ENCODE measurements at places on chromosomes 5 and 9.
A peak's percentile ranks its signal among the peaks of the same experiment; 100 is the strongest.

GRCh38 chr5:14199902-14200301 lies 56.8 kb downstream of the TRIO start:
- no peak for DNase-seq

DNA sequence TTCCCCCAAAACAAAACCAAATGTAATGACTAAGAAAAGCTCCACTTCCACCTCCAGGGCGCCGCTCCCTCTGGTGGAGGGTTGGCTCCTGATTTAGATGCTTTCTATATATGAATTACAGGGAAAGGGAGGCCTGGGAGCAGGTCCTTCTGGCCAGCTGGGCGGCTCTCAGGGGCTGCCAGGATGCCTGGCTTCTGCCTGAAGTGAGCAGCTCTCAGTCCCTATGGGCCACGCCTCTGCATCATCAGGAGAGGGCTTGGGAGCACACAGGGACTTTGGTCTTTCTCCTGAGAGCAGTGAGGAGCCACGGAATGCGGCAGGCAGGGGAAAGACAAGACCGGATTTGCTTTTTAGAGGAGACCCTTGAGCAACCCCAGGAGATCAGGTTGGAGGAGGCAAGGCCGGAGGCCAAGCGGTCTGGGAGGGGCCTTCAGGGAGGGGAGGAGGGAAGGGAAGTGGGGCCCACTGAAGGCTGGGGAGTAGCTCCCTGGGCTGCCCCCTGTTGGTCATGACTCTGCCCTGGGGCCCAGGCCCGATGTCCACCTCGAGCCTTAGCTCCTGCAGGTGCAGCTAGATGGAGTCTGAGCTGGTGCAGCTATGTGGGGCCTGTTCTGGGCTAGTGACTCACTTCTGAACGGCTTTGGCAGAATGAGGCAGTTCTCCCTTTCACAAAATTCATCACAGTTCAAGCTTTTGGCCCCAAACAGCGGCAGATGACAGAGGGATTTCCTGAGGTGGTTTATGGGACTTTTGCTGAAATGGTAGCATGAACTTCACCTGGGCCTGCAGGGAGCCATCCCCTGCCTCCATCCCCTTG lies 11.3 kb upstream of the GRHPR start:
- DNase-seq, result no peak

- no peak for DNase-seq
These were observed 110.5 kb upstream of the LPCAT1 start for GRCh38 chr5:1634337-1634661.

- no peak for DNase-seq
These were observed 107.7 kb downstream of the MAT2B start for GRCh38 chr5:163613150-163613442.

DNA sequence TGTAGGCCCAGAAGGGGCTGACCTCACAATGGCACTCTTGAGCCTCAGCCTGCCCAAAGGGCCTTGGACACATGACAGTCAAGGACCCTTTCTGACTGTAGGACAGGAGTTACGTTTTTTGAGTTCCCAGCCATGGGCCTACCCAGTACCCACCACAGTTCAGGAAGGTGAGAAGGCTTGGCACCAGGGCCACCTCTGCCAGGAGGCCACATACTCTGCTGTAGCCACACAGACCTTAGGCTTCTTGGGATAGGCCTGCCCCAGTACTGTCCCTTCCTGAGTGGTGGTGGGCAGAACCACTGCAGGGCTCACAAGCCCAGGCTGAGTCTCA lies 12.8 kb downstream of the PDLIM4 start:
- no peak for DNase-seq

- DNase-seq, result no peak
These were observed 21.3 kb upstream of the NCS1 start for GRCh38 chr9:130150779-130151382.

DNA sequence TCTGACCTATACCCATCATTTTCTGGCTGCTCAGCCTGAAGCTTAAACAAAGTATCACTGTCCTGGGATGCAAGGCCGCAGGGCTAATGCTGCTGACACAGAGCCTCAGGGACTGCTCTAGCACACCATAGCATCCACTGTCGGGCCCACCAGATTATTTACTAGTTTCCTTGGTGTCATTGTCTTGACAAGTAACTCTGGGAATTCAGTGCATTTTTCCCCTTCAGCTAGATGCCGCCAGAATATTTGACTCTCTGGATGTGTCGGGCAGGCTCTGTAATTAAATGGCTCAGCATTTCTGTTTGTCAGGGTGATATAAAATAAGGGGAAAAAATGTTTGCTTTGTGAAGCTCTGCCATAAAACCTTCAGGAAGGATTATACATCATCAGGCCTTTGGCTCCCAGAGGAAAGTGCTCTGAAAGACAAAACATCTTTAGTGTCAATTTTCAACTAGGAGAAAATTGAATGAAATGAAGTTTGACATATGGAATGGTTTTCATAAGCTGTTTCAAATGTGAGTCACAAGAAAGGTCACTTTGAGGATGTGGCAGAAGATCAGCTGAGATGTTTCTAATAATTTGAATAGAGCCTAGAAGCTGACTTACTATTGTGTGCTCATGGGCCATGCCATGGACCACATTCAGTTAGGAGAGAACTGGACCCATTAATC lies 350.1 kb downstream of the TMEM232 start:
- DNase-seq, result no peak

DNA sequence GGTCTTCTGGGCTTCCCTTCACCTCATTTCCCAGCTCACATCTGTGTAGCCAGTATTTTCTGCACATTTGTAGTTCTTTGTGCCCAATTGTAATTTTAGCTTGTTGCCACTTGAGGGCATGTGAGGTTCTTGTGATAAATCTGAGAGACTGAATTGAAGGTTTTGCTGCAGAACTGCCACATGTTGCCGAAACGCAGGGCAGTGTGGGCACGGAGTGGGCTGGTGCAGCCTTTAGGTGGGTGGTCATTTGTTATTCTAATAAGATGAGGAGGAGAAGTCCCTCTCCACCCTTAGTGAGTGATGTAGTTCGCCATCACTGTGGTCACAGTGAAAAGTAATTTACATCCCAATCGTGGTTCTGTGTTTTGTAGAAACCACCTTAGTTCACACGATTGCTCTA lies 21.2 kb downstream of the OTULIN start:
- peak; percentile 68 for DNase-seq

GRCh38 chr5:124986667-124987066 lies 240.2 kb upstream of the ZNF608 start:
- no peak for DNase-seq

DNA sequence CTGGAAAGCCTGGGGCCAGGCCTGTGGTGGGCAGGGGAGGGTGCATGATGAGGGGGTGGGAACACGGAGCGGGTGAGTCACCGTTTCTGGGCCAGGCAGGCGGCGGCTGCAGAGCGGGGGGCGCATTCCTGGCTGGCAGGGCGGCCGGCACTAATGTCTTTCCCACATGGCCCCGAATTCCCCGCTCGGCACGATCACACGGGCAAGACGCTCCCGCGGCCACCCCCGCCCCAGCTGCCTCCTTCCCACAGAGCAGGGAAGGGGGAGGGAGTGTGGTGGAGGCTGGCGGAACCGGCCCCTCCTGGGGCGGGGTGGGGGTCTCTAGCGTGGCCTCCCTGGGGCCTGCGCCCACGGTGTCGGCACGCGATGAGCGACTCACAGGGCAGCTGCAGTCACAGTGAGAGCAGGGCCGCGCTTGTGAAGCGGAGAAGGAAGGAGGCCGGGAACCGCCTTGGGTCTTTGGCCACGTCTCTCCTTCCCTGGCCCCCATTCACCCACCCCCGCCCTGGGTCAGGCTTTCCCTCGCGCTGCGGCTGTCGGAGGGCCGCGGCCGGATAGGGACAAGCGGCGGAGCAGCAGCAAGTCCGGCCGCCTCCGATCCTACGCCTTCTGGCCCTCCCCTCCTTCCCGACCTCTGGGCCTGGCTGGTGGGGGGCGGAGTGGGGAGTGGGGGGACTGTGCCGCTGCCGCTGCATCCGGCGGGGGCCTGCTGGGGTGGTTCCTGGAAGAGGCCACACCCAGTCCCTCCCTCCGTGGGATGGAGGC lies 48.9 kb downstream of the CXXC5 start:
- DNase-seq, result no peak

DNA sequence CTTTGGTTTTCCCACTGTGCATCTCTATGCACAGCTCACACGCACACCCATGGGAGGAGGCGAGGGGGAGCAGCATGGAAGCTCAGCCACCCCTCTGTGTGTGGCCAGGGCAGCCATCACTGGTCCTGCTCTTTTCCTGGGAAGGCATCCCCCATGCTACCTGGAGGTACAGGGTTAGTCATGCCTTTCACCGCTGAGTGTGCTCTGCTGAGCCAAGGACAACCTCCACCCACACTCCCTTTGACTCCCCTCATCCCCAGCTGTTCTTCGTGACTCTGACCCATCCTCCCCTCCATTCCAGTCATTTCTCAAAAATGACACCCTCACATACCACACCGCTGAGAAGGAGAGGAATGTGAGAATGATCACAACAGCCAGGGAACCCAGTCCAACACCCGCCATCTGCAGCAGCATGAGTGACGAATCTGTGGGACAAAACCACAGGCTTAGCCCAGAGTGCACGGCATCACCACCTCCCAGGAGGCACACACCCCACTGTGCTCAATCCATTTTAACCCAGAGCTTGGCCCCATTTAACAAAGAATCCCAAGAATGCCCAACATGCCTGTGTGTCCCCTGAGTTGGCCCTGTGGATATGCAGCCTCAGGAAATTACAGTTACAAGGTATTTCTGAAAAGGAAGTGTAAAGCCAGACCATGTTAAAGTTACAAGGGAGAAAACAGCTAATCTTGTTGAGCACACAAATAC lies 133.4 kb downstream of the SUSD1 start:
- DNase-seq, result no peak

DNA sequence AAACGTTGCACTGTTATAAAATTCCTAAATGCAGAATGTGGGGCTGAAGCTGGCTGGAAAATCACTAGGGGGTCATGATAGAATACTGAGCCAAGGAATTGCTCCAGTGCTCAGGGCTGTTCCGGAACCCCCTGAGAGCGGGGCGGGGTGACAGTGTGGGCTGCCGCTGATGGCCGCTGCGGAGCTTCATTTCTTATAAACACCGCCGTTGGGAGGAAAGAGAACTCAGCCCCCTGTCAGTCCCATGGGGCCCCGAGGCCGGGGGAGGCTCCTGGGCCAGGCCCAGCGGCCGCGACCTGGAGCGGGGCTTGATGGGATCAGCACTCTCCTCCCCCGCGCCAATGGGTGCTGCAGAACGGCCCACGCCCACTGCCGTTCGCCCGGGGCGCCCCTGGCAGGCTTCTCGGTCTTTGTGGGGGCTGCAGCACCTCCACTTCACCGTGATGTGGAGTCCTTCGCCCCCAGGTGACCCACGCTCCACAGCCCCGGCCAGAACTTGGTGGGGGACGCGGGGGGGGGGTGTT lies 5.2 kb upstream of the IRF1 start:
- peak; percentile 60 for DNase-seq

DNA sequence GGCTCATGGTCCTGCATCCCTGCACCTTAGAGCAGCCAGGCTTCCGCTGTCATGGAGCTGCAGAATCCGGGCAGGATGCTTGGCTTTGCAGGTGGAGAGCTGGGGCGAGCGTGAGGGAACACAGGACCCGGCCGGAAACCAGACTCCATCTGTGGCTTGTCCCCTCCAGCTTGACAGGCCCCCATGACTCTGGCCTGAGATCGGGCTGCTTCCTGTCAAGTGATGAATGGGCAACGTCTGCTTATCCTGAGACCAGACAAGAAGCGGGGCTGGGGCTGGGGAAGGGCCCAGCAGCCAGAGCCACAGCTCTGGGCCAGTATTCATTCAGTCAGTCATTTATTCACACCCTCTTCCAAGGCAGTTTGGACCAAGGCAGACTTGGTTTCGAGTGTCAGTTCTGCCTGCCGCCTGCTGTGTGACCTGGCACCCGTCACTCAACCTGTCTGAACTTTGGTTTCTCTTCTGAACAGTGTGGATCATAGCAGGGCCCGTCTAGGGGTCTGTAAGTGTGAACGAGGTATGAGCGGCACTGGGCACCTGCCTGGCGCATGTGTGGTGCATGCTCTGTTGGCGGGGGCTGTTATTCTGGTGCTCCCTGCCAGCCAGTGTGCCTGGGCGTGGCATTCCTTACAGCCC lies 37.5 kb downstream of the NEK6 start:
- no peak for DNase-seq
